Stromal cell of bone marrow (primary cell): ENCODE measurements at places on chromosomes 3 and 15.

GRCh38 chr3:87191175-87191574 lies 35.9 kb upstream of the CHMP2B start:
- no peak for DNase-seq

- DNase-seq: no peak
Measured at GRCh38 chr3:65481085-65481484, 557.6 kb downstream of the MAGI1 start.

DNA sequence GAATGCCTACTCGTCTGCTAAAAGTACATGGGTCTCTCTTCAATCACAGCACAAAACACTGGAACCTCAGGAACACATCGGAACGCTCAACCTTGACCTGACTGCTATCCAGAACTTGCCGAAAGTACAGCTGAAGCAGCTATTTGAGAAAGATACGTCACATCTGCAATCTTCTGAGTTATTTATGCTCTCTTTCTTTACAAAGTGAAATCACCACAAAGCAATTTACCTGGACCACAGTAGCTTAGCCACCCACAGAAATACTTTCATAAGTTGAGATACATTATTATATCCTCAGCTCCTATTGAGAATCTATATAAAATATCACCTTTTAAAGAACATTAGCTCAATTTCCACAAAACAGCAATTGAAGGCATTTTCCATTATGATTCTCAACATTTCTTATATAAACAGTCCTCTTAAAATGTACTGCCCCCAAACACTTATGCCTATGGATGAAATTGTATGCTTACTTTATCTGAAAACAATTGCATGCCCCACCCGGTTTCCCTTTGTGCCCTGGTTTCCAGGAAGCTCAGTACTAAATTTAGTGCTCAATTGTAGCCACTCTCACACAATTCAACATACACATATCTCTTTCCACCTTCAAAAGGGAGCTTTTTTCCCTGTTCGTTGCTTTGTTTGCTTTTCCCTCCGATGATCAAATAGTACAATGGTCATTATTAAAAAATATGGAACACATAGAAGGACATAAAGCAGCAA lies 31.8 kb downstream of the HEG1 start:
- DNase-seq: no peak

DNA sequence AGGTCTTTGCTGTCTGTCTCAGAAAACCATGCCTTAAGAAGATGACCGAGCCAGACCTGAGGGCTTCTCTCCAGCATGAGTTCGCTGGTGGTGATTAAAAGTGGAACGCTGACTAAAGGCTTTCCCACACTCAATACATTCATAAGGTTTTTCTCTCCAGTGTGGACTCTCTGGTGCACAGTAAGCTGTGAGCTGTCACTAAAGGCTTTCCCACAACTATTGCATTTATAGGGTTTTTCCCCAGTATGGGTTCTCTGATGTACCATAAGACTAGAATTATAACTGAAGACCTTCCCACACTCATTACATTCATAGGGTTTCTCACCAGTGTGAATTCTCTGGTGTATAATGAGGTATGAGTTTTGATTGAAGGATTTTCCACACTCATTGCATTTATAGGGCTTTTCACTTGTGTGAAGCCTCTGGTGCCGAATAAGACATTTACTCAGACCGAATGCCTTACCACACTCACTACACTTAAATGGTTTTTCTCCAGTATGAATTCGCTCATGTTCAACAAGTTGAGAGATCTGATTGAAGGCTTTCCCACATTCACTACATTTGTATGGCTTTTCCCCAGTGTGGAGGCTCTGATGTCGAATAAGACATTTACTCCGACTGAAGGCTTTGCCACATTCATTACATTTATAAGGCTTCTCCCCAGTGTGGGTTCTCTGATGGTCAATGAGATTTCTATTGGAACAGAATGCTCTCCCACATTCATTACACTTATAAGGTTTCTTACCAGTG lies 21.9 kb upstream of the ZNF445 start:
- no peak for DNase-seq

GRCh38 chr3:127289706-127290575 lies 2.1 kb upstream of the PRR20G start:
- DNase-seq: no peak

DNA sequence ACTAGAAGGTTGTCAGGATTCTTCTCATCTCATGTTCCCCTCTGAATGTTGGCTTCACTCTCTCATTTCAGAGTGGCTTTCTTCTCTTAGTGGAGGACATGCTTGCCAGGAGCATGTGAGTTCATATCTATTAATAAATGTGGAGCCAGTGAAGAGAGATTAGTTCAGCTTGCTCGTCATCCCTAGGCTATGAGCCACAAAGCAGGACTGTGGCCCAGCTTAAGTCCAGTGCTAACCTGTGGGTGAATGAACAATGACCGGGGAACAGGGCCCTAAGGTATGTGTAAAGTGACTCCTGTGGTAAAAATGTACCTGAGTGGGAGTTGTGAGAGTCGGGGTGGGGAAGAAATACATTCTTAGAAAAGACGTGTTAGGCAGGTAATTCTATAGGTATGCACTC lies 96.9 kb upstream of the TBL1XR1 start:
- DNase-seq: peak; percentile 40
